ENCODE measurements at places on chromosomes 6 and 20. TPM values are rescaled to one million over a fixed set of nuclear protein-coding genes. Genes with fewer than 3 reads are reported as not detected.

Gene MOG
- total RNA-seq = not detected

Gene SYNE1
- total RNA-seq = 23.5 TPM

Gene FKBP1C
- 0.17 TPM for total RNA-seq

Gene TNNC2
- not detected for total RNA-seq

Gene JPH2
- total RNA-seq = not detected

Gene PFDN6
- total RNA-seq = 151 TPM

Gene TNFRSF6B
- not detected for total RNA-seq

Gene AIF1
- not detected for total RNA-seq

Gene SLC17A2
- total RNA-seq = not detected

Gene CDSN
- not detected for total RNA-seq

DNA sequence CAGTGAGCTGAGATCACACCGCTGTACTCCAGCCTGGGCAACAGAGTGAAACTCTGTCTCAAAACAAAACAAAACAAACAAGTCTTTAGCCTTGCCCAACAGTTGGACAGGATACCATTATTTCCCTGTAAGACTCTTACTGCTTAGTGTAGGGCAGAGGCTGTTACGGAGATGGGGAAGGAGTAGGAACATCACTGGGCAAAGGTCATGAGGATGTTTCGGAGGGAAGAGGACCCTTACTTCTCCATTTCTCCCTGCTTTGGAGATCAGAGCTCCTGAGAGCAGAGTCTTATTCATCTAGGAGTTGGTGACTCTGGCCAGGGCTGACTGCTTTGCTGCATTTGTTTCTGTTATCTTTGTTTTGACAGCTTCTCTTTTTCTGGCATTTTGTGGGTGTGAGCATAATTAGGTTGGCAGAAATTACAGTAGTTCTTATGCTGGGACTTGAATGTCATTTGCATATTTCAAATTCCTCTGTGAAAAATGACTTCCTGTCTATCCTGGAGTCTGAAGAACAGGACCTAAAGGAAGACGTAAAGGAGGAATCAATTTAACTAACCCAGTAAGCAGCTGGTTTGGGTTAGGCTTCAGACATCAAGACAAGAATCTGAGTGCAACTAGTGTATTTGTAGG lies 89.0 kb downstream of the CDS2 start:
- DNase-seq = no peak

DNA sequence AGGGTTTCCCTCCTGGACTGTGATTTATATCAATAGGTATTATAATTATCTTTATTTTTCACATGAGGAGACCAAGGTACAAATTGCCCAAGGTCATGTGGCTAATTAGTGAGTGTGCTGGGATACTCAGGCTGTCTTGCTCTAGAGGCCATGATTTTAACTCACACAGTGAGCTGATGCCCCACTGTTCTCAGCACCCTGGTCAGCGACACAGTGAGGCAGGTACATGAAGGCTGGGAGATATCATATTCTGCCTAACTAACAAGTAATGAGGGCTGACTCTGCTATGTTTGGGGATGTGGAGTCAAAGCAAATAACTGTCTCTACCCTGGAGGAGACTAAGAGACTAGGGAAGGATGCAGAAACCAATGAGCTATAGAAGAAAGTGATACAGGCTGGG lies 501.1 kb downstream of the PTPRT start:
- DNase-seq = no peak

- no peak for DNase-seq
Observed at GRCh38 chr20:63807654-63808053, 23.4 kb downstream of the ZBTB46 start.

GRCh38 chr6:99575544-99576227 lies 7.2 kb upstream of the CCNC start:
- no peak for DNase-seq

GRCh38 chr6:17061097-17061496 lies 40.8 kb upstream of the STMND1 start:
- DNase-seq = no peak

DNA sequence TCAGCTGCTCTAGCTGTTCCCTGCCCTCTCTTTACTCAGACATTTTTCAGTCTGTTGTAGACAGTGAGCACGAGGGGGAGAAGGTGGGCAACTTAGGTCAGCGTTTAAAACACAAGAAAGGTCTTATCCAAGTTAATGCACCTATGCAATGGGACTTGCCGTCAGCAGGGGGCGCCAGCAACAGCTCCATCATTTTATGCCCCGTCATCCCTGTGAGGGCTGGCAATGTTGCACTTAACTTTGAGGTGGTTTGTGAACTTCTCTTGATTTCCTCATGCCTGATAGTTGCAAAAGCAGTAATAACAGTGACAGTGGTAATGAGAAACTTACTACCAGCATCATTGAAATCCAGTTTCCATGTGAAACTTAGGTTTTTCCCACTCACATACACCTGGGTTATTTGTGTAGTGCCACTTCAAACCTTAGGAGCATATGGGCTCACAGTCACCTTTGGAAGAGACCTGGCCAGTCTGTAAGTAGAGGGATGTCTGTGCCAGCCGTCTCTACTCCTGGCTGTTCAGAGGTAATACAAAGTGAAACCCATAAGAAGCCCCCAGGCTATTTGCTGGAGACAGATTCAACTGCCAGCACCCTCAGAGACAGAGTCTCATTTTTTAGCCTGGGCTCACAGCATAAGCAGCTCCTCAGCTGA lies 44.9 kb upstream of the ID1 start:
- DNase-seq = peak; percentile 85

- DNase-seq = no peak
Observed at GRCh38 chr6:170067923-170068360, 222.9 kb downstream of the DLL1 start.

GRCh38 chr6:20929283-20929682 lies 395.0 kb downstream of the CDKAL1 start:
- DNase-seq = no peak

DNA sequence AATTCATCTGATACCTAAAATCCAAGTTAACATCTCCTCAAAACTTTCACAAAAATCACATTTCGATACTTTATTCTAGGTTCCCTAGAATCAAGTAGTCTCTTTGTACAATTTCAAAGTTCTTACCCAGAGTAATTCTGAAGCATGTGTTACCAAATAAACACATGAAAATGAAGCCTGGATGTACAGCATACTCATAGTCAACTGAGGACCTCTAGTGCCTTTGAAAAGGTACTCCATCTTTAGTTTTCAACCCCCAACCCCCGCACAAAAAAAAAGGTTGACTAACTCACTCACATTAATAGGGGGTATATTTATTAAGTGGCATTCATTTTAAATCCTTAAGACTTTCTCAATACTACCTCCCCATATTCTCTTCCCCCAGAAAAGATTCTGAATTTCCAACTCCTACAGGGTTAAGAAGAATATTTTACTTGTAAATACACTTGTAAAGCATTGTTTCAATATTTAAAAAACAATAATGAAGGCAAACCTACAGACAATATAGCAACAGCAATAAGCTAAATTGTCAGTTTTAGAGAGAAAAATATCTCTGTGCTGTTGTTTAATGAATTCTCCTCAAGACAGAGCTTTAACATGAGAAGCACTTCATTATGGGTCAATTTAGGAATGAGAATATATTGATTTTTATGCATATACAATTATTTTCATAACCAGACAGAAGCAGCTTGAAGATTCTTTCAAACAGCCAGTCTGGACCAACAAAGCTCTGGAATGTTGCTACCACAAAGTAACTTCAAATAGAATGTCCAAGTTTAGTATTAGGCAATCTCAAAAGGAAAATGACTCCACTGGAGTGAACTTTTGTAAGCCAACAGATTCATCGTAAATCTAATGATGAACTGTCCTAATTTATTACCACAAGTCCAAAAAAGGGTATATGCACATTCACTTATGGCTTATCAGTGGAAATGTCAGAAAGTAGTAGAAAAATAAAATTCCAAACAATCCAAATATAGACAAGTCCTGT lies 3.3 kb downstream of the PLN start:
- peak; percentile 18 for DNase-seq

- DNase-seq = no peak
Observed at GRCh38 chr6:96058082-96058481, 42.3 kb downstream of the FUT9 start.

DNA sequence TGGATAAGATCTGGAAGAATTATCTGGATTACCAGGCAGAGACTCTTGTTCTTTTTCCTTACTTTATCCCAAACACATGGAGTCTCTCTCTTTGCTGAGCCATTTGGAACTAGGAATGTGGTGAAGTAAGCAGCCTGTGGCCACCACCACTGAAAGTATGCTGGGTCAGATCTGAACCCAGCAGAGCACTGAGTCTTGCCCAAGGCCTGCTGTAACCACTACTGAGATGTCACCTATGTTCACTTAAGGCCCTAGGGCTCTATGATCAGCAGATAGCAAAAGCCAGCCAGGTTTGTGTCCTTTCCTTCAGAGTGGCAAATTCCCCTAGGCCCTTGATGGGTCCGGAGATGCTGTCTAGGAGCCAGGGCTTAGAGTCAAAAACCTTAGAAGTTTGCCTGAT lies 103.3 kb upstream of the PLN start:
- no peak for DNase-seq

- DNase-seq = no peak
Observed at GRCh38 chr6:134702279-134702678, 247.6 kb downstream of the ALDH8A1 start.

DNA sequence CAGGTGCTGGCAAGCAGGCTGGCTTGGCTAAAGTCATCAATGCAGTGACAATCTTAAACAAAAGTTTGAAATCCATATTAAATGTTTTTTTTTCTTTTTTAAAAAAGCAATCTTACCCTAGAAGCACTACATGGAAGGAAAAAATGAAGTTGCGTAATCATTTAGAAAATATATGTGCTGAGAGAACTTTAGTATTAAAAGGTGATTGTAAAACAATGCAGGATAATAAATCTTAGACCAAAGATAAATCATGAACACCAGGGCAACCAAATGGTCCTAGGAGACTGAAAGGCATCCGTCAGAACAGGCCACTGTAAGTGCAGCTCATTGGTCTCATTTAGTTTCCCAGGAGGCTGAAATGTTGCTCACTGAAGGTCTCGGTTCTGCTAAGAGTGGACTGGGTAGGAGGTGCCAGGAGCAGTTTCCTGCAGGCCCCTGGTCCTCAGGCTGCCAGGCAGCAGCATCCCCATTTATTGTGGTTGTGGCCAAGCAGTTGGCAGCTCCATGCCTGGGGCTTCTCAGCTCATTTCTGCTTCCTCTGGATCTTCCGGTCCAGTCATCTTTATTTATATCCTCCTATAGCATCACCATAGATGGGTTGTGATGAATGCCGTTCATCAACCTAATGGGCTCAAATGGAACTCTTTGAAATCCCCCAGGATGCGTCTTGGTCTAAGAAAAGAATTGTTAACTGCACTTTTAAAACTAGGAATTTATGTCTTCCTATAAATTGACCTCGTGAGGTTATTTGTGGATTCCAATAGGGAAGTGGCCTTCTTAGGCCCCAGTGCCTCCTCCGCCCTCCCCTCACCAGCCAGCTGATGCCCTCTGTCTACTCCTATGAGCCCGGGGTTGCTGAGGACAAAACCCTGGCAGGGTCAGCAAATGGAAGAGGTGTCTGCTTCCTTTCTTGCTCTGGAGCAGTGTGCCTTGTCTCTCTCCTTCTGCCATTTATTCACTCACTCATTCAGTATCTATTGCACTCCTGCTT lies 269.0 kb downstream of the UST start:
- DNase-seq = no peak

GRCh38 chr20:25549172-25549773 lies 36.1 kb downstream of the NINL start:
- DNase-seq = no peak

- no peak for DNase-seq
Observed at GRCh38 chr6:136950436-136951126, 28.5 kb downstream of the SLC35D3 start.

GRCh38 chr20:12723811-12724210 lies 285.0 kb upstream of the SPTLC3 start:
- no peak for DNase-seq

DNA sequence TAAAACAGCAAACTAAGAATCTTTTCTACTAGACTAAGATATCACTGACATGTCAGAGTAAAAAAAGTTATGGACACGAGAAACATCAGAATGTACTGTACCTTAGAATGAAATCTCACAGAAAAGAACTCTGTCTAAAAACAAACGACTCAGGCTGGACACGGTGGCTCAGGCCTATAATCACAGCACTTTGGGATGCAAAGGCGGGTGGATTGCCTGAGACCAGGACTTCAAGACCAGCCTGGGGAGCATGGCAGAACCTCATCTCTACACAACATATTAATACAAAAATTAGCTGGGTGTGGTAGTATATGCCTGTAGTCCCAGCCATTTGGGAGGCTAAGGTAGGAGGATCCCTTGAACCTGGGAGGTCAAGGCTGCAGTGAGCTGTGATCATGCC lies 122.6 kb downstream of the PRND start:
- DNase-seq = no peak

GRCh38 chr6:157219201-157220200 lies 103.8 kb downstream of the TMEM242 start:
- DNase-seq = no peak

DNA sequence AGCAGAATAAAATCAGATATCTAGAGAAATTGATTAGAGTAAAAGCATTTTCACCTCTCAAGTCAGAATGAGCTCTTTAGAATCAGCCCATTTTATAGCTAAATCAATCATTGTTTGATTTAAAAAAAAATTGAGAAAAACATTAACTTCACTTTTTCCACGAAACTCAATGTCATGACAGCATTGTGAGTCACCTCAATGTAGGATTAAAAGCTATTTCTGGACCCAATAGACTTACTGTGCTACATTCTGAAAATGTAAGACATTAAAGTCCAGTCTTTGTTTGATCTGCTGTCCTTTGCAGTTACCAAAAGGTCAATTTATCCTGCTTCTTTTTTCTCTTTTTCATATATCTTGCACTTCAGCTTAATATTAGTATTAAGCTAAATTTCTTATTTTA lies 519.4 kb upstream of the ZNF337 start:
- DNase-seq = no peak

GRCh38 chr20:58855506-58856389 lies 3.2 kb downstream of the GNAS start:
- DNase-seq = no peak

GRCh38 chr6:78347191-78347916 lies 520.0 kb upstream of the IRAK1BP1 start:
- DNase-seq = no peak

DNA sequence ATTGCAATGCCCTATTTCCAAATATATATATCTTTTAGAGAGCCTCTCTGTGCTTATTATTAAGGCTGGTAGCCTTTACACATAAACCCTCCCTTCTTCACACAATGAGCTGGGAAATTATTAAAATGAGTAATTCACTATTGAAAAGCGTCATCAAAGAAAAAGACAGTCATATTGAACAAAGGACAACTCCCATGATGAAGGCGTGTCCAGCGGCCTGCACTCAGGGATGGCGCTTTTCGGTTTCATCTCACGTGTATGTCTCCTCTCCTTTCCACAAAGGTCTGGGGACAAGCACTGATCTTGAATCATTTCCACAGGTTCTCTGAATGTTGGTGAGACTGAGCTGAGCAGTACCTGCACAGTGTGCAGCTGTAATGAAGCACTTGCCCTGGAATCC lies 3.5 kb downstream of the SERPINB9 start:
- no peak for DNase-seq
